ENCODE measurements at places on chromosomes 12 and 14.

DNA sequence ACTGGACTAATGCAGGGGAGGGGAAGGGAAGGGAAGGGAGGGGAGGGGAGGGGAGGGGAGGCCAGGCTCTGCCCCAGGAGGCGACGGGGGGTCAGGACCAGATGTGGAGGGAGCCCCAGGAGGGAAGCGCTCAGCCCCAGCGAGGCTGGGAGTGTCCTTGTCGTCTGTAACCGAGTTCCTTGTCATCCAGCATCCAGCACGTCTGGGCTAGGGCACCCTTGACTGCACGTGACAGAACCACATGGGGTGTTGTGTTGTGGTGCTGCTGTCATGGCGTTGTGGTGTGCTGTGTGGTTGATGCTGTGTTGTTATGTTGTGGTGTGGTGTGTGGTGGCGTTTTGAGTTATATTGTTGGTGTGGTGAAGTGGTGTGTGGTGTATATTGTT lies 28.4 kb upstream of the SFSWAP start:
- no peak for DNase-seq

GRCh38 chr14:94536836-94537235 lies 24.4 kb upstream of the SERPINA4 start:
- no peak for DNase-seq

DNA sequence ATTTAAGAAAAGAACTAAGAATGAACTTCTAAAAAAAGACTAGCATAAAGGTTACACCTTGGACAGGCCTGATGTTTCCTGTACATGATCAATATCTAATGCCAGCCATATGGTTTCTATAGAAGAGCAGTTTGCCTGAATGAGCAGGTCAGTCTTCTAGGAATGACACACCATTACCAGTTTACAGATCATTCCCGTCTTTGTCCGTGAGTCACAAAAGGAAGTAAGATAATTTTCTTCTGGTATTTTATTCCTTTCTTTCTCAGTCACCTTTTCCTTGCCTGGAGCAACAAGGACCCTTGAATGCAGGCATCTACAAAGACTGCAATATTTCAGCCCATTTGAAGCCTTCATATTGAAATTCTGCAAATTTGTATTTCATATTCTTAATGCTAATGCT lies 44.6 kb upstream of the CNTN1 start:
- DNase-seq = no peak

DNA sequence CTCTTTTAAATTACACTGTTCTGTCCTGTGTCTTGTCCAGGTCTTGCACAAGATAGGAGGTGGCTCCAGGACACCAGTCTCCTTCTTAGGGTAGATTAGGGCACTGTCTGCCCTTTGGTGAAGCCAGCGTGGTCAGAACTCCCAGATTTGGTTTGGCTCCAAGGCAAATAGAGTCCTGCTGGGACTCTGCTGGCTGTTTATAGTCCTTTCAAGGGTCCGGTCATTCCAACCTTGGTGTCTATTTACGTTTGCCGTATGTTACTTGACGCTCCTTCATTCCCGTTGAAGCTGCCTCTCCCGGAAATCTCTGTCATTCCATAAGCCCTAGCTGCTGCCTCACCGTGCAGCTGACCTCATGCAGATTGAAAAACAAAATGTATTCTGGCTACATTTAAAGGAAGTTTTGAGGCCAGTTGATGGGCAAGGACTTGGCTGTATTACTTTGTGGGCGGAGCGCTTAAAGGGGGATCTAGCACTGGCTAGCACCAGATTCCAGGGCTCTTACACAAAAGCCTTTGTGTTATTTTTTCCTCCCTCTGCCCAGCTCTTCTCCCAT lies 180.6 kb downstream of the AKAP6 start:
- peak; percentile 40 for DNase-seq

- no peak for DNase-seq
Observed at GRCh38 chr12:49972129-49972528, 618 bp upstream of the AQP6 start.

GRCh38 chr12:124677552-124678356 lies 110.3 kb upstream of the NCOR2 start:
- DNase-seq = no peak

GRCh38 chr12:13022851-13023271 lies 21.3 kb upstream of the FAM234B start:
- no peak for DNase-seq

GRCh38 chr14:81400202-81400678 lies at the start of gene STON2:
Gene STON2, minus strand, starts transcription at chr14:81400324. Its CDS starts 1,942 bp downstream, at chr14:81398382.
- DNase-seq = no peak

DNA sequence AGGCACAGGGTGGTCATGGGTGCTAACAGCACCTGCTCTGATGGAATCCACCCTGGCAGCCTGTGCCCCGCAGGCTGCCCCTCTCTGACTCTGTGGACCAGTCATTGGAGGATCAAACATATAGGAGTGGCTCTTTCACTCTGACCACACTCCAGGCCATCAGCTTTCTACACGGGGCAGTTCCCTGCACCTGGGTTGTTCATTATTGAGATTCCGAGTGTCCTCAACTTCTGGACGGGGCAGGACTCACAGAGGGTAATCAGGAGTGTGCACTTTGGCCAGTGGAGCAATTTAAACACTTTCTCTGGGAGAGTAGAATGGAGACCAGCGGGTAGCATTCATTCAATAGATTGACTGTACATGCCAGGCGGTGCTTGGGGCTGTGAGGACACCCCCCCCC lies 94.8 kb downstream of the NINJ2 start:
- no peak for DNase-seq

DNA sequence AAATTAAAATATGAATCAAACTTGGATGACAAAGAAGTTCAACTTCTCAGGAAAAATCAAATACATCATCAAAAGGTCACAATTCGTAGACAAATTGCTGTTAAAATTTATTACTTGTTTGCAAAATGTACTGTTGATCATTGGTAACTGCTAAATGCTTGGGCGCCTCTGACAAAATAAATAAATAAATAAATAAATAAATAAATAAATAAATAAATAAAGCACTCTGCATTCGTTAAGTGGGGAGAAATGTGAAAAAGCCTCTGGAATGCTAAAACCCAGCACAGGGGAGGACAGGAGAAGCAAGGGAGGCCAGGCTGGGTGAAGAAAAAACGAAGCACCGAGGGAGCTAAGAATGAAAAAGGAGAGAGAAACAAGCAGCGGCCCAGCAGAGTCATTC lies 115.2 kb downstream of the BCL11B start:
- no peak for DNase-seq

DNA sequence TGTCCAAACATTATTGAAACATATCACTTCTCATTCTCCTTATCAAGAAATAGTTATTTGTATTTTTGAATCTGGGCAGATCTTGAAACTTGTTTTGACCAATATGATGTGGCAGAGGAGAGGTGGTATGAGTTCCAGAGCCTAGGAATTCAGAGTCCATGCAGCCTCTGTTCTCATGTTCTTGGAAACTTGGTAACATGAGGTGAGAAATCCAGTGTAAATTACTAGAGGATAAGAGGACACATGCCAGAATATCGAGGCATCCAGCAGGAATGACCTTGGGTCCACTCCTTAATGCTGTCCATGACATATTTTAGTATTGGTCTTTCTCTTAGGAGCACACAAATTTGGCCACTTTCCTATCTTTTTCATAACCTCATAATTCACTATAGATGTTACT lies 1374.6 kb downstream of the FSCB start:
- no peak for DNase-seq

DNA sequence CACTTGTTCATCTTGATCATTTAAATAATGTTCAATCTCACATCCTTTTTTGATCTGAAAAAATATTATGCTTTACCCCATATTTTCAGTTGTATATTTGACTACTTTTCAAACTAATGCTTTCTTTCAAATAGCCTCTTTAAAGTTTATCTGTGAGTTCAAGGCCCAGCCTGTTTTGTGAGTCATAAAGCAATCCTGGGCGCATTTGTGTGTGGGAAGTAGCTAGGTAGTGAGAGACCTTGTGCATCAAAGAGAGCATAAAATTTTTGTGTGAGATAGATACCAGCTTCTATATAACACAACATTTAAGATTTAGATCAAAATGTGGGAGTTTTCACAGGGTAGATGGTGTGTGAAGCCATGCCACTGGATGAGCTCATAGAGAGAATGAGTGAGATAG lies 405.6 kb downstream of the NAV3 start:
- no peak for DNase-seq

DNA sequence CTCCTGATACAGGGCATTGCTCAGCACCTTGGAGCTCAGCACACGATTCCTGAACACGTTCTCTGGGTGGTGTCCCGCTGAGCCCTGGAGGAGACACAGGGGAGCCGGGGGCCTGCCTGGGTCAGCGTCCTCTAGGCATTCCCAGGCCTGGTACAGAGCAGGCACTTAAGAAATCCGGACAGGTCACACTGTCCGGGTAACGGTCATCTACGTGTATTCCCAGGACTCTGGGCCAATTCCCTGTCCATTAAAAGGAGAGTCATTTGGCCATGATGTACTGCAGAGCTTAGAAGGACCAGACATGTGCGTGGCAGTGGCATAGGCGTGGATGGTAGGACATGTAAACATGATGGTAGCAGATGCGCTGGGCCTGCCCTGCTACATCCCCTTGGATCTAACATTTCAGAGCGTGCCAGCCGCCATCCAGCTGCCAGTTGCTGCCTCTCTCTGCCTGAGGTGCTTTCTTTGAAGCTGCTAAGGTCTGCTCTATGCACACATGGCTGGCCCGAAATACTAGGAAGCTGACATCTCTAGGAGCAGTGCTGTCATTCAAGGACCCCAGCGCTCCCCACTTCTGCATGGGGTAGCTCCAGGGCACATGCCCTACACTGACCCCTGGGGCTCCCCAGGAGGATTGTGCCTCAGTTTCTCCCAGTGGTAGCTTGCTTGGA lies 273.1 kb upstream of the RTL1 start:
- DNase-seq = no peak

GRCh38 chr12:113005762-113006161 lies 27.4 kb downstream of the OAS2 start:
- peak; percentile 6 for DNase-seq

DNA sequence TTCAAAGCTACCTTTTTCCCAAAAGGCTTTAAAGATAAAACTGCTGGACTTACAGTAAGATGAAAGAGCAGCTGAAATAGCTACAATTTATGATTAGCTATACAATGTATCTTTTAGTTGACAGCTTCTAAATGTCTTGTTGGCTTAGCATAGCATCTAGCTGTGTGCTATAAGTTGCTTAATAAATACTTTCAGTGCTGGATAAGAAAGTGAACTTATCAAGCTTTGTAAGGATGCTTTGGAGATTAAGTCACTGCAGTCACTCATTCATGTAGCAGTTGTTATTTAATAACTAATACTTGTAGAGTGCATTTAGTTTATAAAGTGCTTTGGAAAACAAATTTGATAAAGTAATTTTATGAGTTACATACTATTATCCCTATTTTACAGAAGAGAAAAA lies 14.6 kb downstream of the CFAP54 start:
- DNase-seq = no peak

DNA sequence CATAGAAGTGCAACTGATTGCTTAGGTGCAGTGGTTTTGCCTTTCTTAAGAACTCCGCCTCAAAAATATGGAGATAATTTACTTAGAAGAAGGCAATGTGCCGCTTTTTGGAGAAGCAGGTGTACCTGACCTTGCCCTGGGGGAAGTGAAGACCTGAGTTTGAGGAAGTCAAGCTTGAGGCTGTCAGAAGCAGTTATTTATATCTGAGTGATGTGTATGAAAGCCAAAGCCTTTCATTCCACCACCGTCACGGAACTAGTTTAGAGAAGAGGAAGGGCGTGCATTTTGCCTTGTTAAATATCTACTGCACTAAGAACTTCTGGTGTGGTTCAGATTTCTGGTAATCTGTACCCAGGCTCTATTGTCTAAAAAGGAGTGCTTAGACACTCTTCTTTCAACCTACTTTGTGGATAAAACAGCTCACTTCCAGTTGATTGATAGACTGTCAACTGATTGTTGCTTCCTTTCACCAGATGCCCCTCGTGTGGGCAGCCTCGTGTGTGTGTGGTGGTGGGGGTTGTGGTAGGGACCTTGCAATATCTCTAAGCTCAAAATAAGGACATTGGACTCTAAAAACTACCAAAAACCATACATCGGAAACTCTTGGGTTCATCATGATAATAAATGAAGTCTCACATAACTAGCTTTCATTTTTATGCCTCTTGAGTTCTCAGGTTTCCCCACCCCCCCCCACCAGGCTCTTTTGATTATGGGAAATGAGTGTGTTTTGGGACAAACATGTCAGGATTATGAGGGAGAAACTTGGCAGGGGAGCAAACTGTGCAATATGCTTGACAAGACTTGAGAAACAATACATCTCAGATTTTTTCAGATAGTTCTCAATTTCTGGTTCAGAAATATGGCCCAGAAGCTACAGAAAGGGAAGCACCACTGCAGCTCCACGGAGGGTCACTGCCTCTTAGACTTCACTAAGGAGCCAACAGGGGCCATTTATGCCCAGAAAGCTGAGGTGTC lies 78.6 kb downstream of the ARF6 start:
- no peak for DNase-seq

- no peak for DNase-seq
Observed at GRCh38 chr12:58067610-58068387, 126.4 kb downstream of the ATP23 start.

DNA sequence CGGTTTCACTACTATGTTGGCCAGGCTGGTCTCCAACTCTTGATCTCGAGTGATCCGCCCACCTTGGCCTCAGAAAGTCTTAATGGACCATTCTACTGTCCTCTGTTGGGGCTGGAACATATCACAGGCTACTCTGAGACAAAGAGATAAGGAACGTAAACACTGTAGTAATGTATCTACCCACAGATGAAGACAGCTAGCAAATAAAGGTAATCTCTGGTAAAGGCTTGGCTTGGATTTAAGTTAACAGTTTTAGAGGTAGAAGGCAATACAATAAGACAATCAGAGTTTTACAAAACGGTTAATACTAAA lies 44.6 kb upstream of the ISM2 start:
- no peak for DNase-seq
